ENCODE measurements at places on chromosomes 6 and 20. TPM values are rescaled to one million over a fixed set of nuclear protein-coding genes. Genes with fewer than 3 reads are reported as not detected.
A peak's percentile ranks its signal among the peaks of the same experiment; 100 is the strongest.

GRCh38 chr20:38550274-38550673 is 30.7 kb upstream of the ADIG start:
- peak; percentile 9 for DNase-seq
- peaks cover 7% of the 10 kb centered on the region for H3K4me1 ChIP-seq
- H3K27ac ChIP-seq: no peak overlapping the region
- peaks cover 28% of the 10 kb centered on the region for H3K36me3 ChIP-seq
- no peaks in the 10 kb centered on the region for H3K27me3 ChIP-seq

GRCh38 chr20:47304287-47304686 is 52.2 kb downstream of the ZMYND8 start:
- H3K36me3 ChIP-seq: peaks cover 24% of the 10 kb centered on the region
- DNase-seq: no peak
- peak overlapping the region; percentile 29 for H3K27ac ChIP-seq
- no peaks in the 10 kb centered on the region for H3K27me3 ChIP-seq
- peaks cover 46% of the 10 kb centered on the region for H3K4me1 ChIP-seq

- no peak overlapping the region for H3K4me3 ChIP-seq
- no peak for DNase-seq
- H3K36me3 ChIP-seq: no peaks in the 10 kb centered on the region
- H3K4me1 ChIP-seq: no peaks in the 10 kb centered on the region
Measured at GRCh38 chr6:145116591-145117178, 618.6 kb downstream of the EPM2A start.

GRCh38 chr6:6600875-6601274 is 12.4 kb downstream of the LY86 start:
- H3K4me1 ChIP-seq: peaks cover 13% of the 10 kb centered on the region
- no peak overlapping the region for H3K27ac ChIP-seq
- no peak for DNase-seq
- H3K27me3 ChIP-seq: no peaks in the 10 kb centered on the region

DNA sequence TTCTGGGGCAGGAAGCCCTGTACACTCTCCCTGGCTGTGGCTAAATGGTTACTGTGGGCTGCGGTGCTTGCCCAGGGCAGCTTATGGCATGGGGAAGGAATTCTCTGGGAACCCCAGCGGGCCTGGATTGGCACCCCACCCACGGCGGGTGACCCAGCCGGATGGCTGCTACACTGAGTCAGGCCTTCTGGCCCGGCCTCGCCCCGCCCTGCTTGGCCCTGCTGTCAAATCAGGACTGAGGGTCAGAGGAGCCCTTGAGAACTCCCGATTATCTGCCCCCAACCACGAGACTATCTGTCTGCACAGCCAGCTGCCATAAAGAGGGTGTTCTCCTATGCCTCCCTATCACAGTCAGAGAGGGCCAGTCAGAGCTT is 7.3 kb upstream of the ITPR3 start:
- no peaks in the 10 kb centered on the region for H3K36me3 ChIP-seq
- no peak overlapping the region for H3K4me3 ChIP-seq
- no peaks in the 10 kb centered on the region for H3K27me3 ChIP-seq
- H3K27ac ChIP-seq: no peak overlapping the region
- peaks cover 6% of the 10 kb centered on the region for H3K4me1 ChIP-seq

DNA sequence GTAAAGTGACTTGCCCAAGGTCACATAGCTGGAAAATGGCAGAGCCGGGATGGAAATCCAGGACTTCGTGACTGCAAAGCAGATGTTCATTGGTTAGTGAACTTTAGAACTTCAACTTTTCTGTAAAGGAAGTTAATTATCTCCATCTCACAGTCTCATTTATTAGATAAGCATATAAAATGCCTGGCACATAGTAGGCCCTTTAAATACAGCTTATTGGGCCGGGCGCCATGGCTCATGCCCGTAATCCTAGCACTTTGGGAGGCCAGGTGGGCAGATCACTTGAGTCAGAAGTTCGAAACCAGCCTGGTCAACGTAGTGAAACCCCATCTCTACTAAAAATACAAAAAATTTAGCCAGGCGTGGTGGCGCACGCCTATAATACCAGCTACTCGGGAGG is 1.7 kb upstream of the MMP9 start:
- peaks cover 63% of the 10 kb centered on the region for H3K4me1 ChIP-seq
- no peaks in the 10 kb centered on the region for H3K36me3 ChIP-seq
- H3K27ac ChIP-seq: no peak overlapping the region
- H3K4me3 ChIP-seq: no peak overlapping the region

SPATS1 gene
- not detected for total RNA-seq

DNA sequence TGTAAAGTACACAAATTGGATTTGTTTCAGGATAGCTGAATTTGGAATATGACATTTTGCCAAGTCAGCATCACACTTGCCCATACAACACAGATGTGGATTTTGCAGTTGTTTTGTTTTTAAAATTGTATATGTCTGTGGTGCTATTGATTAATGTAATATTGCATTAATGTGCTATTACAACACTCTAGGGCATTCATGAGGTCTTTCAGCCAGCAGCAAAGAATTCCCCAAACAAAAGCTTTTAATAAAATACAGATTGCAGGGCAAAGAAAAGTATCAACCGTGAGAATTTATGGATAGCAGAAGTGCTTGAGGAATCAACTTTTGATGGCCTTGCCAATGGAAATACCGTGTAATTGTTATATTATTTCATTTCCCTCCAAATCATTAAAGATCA is 144.9 kb downstream of the AIG1 start:
- H3K4me1 ChIP-seq: peaks cover 3% of the 10 kb centered on the region
- H3K36me3 ChIP-seq: peaks cover 14% of the 10 kb centered on the region
- no peak overlapping the region for H3K27ac ChIP-seq
- H3K27me3 ChIP-seq: no peaks in the 10 kb centered on the region

AGPAT4 gene
- 4.7 TPM for total RNA-seq

- H3K4me3 ChIP-seq: no peak overlapping the region
- no peak overlapping the region for H3K27ac ChIP-seq
- no peak for DNase-seq
Measured at GRCh38 chr6:167721291-167721690, 105.4 kb upstream of the AFDN start.

DNA sequence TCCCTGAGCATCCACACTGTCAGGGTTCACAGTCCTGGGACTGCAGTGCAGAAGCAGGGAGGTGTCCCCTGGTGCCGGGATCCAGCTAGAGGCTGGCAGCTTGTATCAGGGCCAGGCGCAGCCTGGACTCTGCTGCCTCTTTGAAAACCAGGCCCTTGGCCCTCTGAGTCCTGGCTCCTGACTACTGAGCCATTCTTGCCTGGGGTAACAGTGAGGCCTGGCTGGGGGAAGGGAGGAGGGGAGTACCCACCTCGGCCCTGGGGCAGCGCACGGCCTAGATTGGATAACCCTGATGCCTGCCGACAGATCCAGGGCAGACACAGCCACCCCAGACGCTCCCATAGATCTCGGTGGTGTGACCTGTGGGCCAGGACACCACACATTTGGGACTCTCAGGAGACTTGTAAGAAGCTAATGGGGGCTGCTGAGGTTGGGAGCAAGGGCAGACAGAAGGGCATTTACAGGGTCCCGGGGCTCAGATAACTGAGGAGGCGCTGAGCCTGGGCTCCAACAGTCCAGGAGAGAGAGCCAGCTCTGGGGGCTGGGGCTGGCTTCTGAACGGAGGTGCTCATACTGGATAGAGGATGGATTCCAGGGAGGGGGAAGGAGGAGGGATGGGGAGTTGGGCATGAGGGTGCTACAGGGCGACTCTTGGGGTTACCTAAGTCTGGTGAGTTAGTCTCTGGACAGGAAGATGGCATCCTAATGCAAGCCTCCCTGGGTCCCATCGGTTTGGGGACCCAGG is 30.5 kb downstream of the SPDEF start:
- H3K36me3 ChIP-seq: no peaks in the 10 kb centered on the region
- H3K4me3 ChIP-seq: no peak overlapping the region
- DNase-seq: no peak
- H3K27ac ChIP-seq: no peak overlapping the region

DNA sequence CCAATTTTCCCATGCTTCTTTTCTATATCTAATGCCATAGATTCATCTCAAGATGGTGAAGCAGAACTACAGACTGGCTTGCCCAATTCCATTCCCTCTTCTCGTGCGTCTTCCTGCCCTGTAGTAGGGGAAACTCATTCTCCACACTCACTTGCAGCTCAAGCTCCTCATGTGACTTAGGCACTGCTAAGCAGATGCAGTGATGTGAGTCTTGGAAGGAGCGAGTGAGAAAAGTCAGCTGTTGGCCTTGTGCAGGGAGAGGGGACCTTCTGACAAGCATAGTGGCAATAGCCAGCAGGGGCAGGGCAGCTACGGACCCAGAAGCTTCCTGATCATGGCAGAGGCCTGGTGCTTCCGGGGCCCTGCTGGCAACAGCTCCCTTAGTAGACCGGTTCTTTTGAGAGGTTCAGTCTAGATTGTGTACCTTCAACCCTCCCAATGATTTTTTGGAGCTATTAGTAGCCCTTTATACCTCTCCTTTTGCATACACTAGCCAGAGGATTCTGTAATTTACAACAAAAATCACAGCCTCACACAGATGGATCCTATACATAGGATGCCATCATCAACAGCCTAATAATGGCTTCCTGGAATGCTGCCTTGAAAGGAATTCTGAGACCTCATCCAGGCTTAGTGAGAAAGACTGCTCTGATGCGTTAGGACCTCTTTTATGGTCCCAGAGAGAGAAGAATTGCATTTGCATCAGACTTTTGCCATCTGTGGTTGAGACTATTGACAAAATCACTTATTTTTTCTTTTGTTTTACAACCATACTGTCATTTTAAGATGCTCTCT is 121.5 kb upstream of the RIPOR2 start:
- no peaks in the 10 kb centered on the region for H3K27me3 ChIP-seq
- H3K4me1 ChIP-seq: peaks cover 52% of the 10 kb centered on the region
- peak overlapping the region; percentile 11 for H3K27ac ChIP-seq
- H3K36me3 ChIP-seq: peaks cover 2% of the 10 kb centered on the region

FAM83C gene
- not detected for total RNA-seq

ERVFRD-1 gene
- not detected for total RNA-seq

DNA sequence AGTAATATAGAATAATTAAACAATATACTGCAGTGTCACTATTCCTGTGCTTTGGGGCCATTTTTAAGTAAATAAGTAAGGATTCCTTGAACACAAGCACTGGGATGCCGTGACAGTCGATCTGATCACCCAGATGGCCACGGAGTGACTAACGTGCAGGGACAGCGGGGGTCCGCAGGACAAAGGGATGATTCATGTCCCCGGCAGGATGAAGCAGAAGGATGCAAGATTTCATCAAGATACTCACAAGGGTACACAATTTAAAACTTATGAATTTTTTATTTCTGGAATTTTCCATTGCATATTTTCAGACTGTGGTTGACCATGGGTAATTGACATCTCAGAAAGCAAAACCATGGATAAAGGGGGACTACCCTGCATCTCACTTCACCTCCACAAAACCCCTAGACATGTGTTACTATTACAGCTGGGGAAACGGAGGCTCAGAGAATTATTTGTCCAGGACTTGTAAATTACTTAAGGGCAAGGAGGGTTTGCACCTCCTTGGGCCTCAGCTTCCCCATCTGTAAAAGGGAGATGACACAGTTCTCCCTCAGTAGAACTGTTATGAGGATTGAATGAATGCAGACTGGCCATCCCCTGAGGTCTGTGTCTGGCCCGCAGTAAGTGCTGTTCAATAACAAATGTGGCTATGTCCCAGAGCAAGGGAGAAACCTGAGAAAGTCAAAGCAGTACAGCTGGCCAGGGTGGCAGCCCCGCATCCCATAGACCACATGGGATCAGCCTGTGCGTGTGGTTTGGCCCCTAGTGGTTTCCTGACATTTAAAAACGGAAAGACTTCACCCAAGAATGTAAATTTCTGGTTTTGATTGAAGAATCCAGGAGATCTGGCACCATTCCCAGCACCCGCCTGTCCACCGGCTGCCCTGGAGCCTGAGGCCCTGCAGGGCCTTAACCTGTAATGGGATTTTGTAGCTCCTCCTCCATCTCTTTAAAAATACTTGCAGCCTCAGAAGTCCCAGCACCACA is 235.5 kb downstream of the BMP7 start:
- H3K4me3 ChIP-seq: no peak overlapping the region
- DNase-seq: no peak
- H3K4me1 ChIP-seq: no peaks in the 10 kb centered on the region

DNA sequence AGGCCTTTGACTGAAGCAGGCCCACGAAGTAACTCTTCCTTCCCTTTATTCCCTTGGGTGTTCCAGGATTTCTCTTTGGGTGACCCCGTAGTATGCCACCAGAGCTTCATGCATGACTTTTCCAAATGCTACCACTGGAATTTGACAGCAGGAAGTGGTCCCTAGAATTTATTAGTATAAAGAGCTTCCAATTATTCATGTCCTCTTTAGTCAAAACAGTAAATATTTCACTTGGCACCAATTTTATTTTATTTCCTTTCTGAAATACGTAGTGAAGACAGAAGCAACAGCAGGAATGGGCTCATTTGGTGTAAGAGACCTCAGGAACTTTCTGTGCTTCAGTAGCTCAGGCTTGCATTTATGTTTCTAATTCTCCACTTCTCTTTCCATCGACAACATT is 151.3 kb downstream of the LCA5 start:
- H3K27ac ChIP-seq: no peak overlapping the region
- H3K4me3 ChIP-seq: no peak overlapping the region
- no peaks in the 10 kb centered on the region for H3K4me1 ChIP-seq
- H3K36me3 ChIP-seq: no peaks in the 10 kb centered on the region
- no peaks in the 10 kb centered on the region for H3K27me3 ChIP-seq

PTGIS gene
- 1.5 TPM for total RNA-seq

CTAGE9 gene
- total RNA-seq: not detected

NRSN1 gene
- not detected for total RNA-seq

DNA sequence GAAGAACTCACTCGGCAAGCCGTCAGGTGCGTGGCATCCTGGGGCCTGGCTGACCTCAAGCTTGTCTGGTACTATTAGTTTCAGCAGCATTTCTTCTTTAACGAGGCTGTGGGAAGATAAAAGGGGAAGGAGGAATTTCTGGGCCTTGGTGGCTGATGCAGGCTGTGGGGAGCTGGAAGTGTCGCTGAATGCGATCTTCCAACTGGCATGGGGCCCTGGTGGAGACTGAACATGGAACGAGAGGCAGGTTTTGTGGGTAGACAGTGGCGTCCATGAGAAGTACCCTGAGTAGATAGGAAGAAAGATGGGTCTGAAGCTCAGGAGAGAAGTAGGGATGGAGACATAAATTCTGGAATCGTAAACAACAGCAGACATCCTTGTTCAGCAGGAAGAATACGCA is 23.9 kb downstream of the ERMARD start:
- H3K4me3 ChIP-seq: no peak overlapping the region
- DNase-seq: no peak
- no peaks in the 10 kb centered on the region for H3K27me3 ChIP-seq
- H3K27ac ChIP-seq: no peak overlapping the region

GRCh38 chr20:63544958-63545516 is 2.5 kb downstream of the SRMS start:
- H3K36me3 ChIP-seq: no peaks in the 10 kb centered on the region
- H3K27ac ChIP-seq: no peak overlapping the region
- DNase-seq: no peak
- H3K4me1 ChIP-seq: peaks cover 2% of the 10 kb centered on the region
- peaks cover 5% of the 10 kb centered on the region for H3K27me3 ChIP-seq

SLC17A2 gene
- not detected for total RNA-seq

HUS1B gene
- total RNA-seq: 0.40 TPM

All from activated CD8-positive, alpha-beta T cell treated with anti-CD3 and anti-CD28 coated beads for 36 hours (primary cell).